ENCODE measurements at places on chromosomes 4 and X. TPM values are rescaled to one million over a fixed set of nuclear protein-coding genes. Genes with fewer than 3 reads are reported as not detected.

The ARMCX4 gene
- 11.5 TPM for polyA plus RNA-seq

The AFF2 gene
- 0.24 TPM for polyA plus RNA-seq

The TRIM60 gene
- not detected for polyA plus RNA-seq

The GAGE12J gene
- polyA plus RNA-seq = not detected

DNA sequence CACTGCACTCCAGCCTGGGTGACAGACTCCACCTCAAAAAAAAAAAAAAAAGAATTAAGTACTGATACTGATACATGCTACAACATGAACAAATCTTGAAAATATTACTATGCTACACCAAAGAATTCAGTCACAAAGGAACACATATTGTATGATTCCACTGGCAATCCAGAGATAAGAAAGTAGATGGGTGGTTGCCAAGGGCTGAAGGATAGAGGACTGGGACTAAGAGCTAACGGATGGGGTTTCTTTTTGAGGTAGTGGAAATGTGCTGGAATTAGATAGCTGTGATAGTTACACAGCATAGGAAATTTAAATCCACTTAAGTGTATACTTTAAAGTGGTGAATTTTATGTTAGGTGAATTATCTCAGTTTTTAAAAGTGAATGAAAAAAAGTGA lies 12.5 kb downstream of the ATP11C start:
- DNase-seq = no peak

DNA sequence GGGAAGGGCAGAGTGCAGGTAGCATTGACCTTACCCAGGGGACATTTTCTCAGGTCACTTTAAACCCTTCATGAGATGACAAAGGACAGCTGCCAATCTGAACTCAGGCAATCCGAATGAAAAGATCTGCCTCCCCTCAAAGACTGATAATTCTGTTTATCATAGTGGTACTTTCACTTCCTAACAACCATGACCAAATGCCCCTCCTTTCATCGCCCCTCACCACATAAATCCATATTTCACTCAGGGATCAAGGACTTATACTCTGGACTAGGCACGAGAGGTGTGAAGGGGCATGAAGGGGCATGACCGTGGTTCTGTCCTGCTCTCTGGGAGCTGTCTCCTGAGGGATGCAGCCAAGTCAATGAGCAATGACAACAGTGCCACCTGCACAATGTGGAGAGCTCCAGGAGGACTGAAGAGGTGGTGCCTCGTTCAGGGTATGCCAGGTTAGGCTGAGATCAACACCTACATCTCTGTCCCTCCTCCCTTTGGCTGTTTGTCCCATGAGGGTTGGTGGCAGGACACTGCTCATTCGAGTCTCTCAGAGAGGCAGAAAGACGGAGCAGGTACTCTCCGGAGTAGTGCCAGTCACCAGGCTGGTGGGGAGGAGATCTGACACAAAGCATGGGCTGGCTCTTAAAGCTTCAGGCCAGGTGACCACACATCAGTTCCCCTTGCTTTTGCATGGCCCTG lies 12.5 kb downstream of the HS3ST1 start:
- DNase-seq = no peak

DNA sequence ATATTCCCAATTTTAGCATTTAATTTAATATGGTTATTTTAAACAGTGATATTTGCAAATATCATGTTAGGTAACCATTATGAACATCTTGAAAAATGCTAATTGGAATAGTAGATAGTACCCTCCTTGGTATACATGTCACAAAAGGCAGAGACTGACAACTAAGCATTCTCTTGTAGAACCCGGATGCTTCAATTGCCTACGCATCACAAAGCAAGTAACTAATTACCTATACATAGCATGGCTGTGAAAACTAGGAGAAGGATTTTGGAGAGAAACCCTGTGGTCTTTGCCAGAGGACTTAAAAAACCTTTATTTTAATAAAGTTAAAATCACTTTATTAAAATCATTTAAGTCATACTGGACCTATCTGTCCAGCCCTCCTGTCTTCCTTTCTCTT lies 764.1 kb upstream of the TENM3 start:
- no peak for DNase-seq

DNA sequence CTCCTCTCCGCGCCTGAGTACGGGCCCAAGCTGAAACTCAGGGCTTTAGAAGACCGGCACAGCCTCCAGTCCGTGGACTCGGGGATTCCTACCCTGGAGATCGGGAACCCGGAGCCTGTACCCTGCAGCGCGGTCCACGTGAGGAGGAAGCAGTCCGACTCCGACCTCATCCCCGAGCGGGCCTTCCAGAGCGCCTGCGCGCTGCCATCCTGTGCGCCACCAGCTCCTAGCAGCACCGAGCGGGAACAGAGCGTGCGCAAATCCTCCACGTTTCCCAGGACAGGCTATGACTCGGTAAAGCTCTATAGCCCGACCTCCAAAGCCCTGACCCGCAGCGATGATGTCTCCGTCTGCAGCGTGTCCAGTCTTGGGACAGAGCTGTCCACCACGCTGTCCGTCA lies 13.9 kb downstream of the TBC1D14 start:
- DNase-seq = no peak

GRCh38 chr4:89114100-89114499 lies 2.8 kb downstream of the TIGD2 start:
- no peak for DNase-seq

DNA sequence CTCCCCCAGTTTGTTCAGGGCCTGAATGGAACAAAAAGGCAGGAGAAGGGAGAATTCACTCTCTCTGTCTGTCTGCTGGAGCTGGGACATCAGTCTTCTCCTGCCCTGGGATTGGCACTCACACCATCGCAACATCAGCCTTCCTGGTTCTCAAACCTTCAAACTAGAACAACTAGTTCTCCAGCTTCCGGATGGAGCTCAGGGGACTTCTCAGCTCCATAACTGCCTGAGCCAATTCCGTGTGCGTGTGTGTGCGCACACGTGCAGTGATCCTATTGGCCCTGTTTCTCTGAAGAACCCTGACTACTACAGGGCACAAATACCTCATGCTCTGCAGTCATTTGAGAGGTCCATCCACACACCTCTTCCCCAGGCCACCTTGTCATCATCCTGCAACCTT lies 18.7 kb upstream of the MAN2B2 start:
- DNase-seq = no peak

GRCh38 chr4:112312610-112313239 lies 15.6 kb downstream of the ALPK1 start:
- no peak for DNase-seq

GRCh38 chr4:149555799-149556198 lies 259.8 kb downstream of the IQCM start:
- no peak for DNase-seq

Data from urinary bladder (tissue), 4 donors.